ENCODE measurements at places on chromosomes 5 and 9. TPM values are rescaled to one million over a fixed set of nuclear protein-coding genes. Genes with fewer than 3 reads are reported as not detected.

GRCh38 chr9:71147368-71147767, 25.9 kb upstream of the TRPM3 start:
- DNase-seq: no peak

DNA sequence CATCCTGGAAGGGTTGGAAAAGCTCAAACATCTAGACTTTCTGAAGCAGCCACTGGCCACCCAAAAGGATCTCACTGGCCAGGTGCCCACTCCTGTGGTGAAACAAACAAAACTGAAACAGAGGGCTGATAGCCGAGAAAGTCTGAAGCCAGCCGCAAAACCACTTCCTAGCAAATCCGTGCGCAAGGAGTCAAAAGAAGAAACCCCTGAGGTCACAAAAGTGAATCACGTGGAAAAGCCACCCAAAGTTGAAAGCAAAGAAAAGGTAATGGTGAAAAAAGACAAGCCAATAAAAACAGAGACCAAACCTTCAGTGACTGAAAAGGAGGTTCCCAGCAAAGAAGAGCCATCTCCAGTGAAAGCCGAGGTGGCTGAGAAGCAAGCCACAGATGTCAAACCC, 87.6 kb downstream of the MAP1B start:
- no peak for DNase-seq

GRCh38 chr5:176725521-176726280, 78.4 kb downstream of the TSPAN17 start:
- DNase-seq: no peak

- DNase-seq: no peak
Observed at GRCh38 chr9:38417003-38417945, 7.0 kb downstream of the IGFBPL1 start.

DNA sequence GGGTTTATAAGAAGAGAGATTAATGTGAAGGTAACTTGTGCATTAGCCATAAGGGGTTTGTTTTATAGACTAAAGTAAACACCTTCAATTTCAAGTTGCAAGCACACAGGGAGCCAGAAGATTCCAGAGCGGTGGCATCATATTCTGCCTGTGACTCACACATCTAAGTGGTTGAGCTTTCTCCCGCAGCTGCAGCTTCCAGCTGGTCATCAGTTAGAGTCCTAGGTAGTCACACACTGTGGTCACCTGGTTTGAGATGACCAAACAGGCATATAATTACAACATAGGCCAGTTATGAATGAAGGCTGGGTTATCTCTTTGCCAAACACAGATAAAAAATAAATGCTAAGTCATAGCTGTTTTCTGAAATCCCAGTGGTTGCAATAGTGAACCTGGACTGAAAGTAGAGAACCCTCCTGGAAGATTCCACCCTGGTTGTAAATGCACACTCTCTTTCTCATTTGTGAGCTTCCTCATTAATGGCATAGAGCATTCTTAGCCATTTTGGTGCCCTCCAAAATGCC, 171.3 kb downstream of the GDNF start:
- no peak for DNase-seq

DNA sequence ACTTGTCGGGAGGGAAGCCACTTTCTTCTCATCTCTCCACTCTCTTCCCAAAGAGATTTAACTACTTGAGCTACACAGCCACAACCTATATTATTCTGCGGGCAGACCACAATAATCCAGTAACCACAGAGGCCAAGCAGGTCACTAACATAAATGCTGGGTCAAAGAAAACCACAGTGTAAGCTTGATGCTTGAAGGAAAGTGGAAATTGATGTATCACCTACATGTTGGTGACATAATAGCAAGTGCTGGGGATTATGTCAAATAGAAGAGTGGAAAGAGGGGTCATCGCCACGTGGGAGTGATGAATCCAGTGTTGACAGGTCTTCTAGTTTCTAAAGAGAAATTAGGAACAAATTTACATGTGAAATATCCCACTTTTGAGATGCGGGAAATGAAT, 40.9 kb downstream of the RFK start:
- DNase-seq: no peak

- DNase-seq: no peak
Observed at GRCh38 chr5:134878403-134878802, 4.2 kb downstream of the TXNDC15 start.

- no peak for DNase-seq
Observed at GRCh38 chr5:116343961-116344360, 230.7 kb downstream of the SEMA6A start.

DNA sequence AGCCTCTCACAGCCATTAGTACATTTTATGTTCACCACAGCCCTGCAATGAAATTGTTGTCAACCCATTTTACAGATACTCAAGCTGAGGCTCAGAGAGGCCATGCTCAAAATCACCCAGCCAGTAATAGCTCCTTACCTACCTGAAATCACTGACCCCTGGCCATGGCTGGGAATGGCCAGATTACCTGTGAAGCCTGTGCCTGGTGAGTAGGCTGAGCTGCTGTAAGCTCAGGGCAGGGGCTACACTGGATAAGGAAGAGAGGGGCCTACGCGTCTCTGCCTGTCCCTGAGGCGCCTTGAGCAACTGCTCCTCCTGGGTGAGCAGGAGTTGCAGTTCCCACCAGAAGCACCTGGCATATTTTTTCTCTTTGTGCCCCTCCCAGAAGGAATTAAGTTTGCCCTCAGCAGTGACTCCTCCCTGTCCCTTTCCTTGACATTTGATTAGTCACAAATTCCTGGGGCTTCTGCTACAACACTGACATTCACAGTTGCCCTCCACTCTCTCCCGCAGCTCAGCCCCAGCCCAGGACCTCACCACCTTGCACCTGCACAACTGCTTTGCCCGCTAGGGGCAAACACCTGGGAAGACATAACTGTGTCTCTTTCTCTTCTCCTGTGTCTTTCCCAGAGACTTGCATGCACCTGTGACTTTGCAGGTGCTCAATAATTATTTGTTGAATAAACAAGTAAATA, 5.7 kb downstream of the CLTB start:
- no peak for DNase-seq

- no peak for DNase-seq
Observed at GRCh38 chr5:55231029-55231918, 2.1 kb downstream of the CCNO start.

DNA sequence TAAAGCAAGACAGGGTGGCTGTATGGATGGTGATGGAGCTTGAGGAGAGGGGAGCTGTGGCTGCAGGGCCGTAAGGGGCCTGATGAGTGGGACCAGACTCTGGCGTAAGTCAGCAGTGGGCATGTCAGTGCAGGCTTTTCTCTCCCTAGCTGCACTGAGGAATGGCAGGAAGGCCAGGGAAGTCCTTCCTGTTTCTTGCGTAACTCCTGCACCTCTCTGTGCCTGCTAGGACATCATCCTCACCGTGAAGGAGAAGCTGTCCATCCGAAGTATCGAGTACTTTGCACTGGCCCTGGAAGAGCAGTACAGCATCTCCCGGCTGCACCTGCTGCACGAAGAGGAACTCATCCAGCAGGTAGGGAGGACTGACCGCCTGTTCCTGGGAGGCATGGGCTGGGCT, 24.1 kb upstream of the TRMT10B start:
- DNase-seq: no peak

GRCh38 chr5:77102549-77102948, 15.5 kb upstream of the ZBED3 start:
- DNase-seq: no peak

- no peak for DNase-seq
Observed at GRCh38 chr5:171770153-171770552, 15.5 kb upstream of the SMIM23 start.

GRCh38 chr9:121943463-121943862, 149.6 kb downstream of the TTLL11 start:
- DNase-seq: no peak

The TAF11L12 gene
- not detected for polyA plus RNA-seq

The IRX4 gene
- 1.4 TPM for polyA plus RNA-seq

The QSOX2 gene
- polyA plus RNA-seq: 8.3 TPM

The SPATA31C1 gene
- polyA plus RNA-seq: not detected

The IL3 gene
- polyA plus RNA-seq: not detected

The ALDH7A1 gene
- 53.4 TPM for polyA plus RNA-seq

The MYORG gene
- 19.7 TPM for polyA plus RNA-seq

The LCNL1 gene
- 0.85 TPM for polyA plus RNA-seq

Measured in hindlimb muscle (tissue), 1 donor.